ENCODE measurements at places on chromosomes 2 and 18.

DNA sequence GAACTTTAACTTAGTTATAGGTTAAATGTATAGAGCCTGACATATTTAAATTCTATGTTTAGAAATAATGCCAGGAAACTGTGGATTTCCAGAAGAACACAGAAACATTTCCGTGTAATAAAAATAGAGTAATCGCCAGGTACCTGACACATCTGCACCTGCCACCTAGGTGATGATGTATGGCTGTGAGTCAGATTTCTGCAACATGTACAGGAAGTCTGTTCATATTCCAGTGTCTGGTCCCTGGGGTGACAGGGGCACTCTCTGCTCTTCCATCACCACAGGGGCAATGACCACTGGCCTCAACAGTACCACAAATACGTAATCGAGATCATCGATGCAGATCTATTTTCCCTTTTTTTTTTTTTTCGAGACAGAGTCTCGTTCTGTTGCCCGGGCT is 101.1 kb upstream of the LPIN2 start:
- no peak for DNase-seq

- no peak for DNase-seq
These were observed 567 bp downstream of the PCYOX1 start for GRCh38 chr2:70258532-70258875.

- DNase-seq = no peak
These were observed 45.5 kb downstream of the LYPD6 start for GRCh38 chr2:149375801-149376361.

GRCh38 chr2:85421260-85422071 is 3.0 kb downstream of the SH2D6 start:
- no peak for DNase-seq

GRCh38 chr2:203606051-203606450 is 71.0 kb upstream of the RAPH1 start:
- DNase-seq = no peak

- no peak for DNase-seq
These were observed 1.4 kb downstream of the ALMS1 start for GRCh38 chr2:73386894-73387636.

DNA sequence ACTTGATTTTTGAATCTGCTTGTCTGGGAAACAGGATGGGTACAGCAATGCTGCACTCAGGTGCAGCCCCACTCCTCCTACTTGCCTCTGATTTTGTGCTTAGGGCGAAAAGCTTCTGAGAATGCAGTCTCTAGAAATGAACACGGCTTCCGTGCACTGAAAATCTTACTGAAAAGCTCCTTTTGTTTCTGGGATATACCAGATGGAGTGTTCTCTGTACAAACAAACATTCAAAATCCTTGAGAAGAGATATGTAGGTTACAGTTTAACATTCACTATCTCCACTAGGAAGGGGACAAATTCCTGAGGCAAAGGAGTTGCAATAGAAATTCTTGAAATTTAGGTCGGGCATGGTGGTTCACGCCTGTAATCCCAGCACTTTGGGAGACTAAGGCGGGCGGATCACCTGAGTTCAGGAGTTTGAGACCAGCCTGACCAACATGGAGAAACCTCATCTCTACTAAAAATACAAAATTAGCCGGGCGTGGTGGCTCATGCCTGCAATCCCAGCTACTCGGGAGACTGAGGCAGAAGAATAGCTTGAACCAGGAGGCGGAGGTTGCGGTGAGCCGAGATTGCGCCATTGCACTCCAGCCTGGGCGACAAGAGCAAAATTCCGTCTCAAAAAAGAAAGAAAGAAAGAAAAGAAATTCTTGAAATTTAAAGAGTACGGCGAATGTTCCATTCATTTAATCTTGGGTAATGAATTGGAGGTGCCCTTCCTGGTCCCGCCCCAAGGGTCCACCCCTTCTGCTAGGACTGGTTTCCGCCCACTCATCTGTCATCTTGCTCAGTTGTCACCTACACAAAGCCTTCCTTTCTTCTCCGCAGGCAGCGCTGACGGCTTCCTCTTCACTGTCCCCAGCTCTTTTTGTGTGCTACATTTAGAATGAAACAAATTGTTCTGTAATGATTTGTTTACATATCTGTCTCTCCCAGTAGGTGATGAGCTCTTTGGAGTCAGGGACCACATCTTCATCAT is 92.4 kb downstream of the SOCS6 start:
- no peak for DNase-seq

- DNase-seq = no peak
These were observed 8.4 kb downstream of the YPEL5 start for GRCh38 chr2:30155202-30155601.

DNA sequence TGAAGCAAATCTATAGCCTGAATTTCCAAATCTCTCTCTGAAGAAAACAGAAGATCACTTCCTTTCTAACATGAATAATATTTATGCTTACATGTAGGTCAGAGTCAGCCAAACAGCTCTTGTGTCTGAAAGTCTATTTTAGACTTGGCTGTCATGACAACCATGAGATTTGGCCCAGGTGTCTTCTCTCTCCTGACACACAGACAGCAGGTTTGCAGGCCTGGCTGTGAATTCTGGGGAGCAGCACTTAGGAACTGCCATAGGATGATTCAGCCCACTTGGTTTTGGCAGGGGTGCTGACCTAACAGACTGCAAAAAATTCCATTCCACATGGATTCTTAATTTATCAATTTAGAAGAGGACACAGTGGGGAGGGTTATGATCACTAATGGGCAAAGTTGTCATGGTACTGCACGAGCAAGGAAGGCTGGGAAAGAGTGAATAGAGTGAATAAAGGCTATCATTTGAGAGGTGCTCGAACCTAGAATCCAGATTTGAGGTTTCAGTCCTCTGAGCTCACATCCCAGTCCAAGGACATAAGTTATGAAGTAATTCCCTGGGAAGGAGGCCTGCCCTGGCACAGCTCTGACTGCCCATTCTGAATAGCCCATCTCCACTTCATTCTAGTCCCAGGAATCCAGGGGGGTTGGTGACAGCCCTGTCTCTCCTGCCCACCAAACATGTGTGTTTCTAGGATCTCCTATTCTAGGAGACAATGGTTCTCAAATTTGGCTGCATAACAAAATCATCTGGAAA is 453.9 kb upstream of the TRIB2 start:
- no peak for DNase-seq

DNA sequence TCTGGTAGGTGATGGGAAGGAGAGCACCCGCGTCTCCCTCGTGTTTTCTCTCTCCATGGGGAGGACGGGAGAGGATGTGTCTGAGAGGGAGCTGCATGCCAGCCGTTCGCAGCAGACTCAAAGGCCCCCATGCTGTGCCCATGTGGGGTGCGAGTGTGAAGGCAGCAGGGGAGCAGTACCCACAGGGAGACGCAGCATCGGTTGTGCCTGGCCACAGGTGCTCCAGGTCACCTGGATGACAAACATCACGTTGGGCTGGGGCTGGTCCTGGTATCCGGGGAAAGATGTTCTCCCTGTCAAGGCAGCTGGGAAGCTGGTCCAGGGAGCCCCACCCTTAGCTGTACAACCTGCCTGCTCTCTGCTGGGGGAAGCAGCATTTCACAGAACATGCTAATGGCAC is 119.5 kb upstream of the SALL3 start:
- DNase-seq = no peak

DNA sequence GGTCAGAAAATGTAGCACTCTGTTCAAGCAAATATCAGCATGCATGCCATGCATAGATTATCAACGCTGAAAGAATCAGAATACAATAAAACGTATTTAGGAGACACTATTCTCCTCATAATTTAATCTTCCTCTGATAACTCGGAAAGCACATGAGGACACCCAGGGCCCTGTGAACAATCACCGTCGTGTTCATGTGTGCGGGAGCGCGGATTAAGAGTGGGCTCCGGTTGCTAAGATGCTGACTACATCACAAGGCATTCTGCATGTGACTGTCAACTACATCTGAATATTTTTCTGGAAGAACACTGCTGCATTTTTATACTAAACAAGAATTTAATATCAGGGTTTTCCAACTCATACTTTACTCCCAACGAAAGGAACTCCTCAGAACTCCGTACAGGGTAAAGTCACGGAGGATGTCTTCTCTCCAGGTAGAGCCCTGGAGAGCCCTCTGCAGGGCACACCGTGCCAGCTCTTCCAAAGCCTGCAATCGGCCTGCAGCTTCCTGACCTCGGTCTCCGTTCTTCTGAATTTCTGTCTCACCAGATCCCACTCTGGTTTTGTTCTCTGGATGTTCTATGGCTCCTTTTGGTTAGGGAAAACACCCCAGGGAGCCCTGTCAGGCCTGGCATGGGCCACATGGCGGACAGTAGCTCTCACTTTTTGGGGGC is 59.6 kb downstream of the ZNF516 start:
- no peak for DNase-seq
